CD4-positive, alpha-beta T cell treated with Interferon alpha-2 for 1 hour (primary cell): ENCODE measurements at places on chromosomes 4 and X.

DNA sequence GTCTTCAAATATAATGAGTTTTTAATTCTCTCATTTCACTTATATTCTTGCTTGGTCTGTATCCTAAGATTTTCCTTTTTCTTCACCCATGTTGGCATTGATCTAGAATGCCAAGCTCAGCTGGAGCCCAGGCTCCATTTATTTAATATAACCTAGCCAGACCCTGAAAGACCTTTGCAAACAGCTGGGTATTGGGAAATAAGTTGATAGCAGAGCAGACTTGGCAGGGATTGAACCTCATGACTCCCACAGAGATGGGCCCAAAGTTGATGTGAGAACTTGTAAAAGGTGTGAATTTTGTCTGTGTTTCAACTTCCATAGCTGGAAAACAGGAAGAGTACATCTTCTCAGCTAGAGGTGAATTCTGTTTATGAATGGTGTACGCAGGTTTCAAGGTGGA, 59.5 kb downstream of the SH2D1A start:
- DNase-seq = no peak

DNA sequence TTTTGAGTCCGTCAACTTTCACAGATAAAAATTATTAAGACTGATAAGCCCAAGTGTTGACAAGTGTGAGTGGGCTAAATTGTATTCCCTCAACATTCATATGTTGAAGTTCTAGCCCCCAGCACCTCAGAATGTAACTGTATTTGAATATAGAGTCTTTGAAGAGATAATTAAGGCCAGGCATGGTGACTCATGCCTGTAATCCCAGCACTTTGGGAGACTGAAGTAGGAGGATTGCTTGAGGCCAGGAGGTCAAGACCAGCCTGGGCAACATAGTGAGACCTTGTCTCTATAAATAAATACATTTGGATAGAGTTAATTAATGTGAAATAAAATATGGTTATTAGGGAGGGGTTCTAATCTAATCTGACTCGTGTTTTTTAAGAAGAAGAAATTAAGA, 29.7 kb upstream of the SLC25A4 start:
- no peak for DNase-seq

GRCh38 chr4:165175879-165176278, 31.5 kb upstream of the KLHL2 start:
- no peak for DNase-seq

DNA sequence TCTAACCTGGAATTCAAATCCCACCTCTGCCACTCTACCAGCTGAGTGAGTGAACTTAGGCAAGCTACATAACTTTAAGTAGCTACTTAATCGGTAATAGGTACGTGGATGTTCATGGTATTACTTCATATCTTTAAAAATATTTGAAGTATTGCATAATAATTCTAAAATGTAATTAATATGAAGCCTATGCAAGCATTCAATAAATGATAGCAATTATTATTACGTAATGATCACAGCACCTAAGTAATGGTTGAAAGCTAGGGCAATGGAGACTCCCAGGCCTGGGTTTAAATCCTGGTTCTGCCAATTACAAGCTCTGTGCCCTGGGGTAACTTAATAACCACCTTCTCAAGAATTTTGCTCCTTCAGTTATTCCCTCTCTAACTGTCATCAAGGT, 26.7 kb downstream of the LHFPL1 start:
- DNase-seq = no peak

DNA sequence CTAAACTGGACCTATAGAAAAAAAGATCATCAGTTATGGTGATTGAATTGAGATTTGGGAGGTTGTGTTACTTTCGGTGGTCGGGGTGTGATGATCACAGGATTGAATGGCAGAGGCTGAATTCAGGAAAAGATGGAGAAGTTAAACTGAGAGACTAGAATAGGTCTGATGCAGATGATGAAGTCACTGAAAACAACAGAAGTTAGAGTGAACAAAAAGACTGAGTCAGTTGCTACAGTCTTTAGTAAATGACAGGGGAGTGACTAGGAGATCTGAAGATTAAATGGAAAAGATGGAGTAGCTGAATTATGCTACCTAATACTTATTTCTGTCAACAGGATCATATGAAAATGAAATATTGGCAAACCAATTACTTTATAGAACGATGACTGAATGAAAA, 163.2 kb downstream of the RPA4 start:
- no peak for DNase-seq

- no peak for DNase-seq
These were observed 146.1 kb downstream of the PDHA2 start for GRCh38 chr4:95985791-95986550.

DNA sequence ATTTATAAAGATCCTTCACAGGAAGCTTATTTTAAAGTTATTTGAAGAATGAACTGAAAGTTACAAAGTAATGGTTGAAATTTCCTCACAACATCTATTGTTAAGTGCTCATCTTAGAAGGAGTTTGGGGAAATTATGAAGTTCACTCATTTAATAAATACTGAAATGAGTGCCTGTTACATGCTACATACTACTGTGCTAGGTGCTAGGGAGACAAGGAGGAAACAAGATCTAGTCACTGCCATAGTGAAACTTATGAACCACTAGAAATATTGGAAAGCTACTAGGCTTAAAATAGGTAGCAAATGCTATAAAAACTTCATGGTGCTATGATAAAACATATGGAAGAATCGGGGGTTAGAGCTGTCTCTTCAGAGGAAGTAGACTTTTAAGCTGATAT, 97.1 kb downstream of the JADE1 start:
- DNase-seq = no peak

DNA sequence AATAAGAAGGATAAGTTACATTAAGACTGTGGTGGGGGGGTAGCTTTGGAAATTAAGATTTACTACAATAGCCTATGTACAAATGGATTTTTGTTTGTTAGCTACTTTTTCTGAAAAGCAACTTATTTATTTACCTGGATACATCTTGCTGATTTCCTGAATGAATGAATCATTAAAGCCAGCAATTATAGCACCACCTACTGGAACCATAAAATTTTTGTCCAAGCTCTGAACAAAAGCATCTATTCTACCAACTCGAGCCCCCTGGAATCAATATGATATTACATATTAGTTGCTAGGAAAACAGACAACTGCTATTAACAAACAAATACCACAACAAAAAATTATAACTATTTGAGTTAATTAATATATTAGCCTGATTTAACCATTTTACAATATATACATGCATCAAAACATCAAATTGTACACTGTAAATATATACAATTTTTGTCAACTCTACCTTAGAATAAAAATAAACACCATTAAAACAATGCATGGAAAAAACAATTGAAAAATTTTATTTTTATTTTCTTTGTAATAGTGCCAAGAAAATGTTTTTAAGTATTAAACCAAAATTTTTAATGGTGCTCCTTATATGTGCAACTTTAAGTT, 15.3 kb downstream of the SEPSECS start:
- no peak for DNase-seq

DNA sequence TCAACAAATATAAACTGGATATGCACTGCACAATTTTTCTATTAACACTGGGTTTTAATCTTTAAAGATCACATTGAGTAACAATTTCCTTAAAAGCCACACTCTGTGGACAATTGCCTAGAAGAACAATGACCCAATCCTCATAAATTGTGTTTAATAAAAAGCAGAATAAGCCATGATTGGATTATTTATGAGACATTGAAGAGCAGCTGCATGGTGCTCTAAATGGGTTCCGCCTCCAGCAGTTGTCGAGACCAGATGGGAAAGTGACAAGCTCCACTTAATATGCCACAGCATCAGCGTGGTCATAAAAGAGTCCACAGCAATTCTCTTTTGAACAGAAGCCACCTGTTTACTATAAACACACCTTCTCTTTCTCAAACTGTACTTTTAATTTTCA, 635.2 kb upstream of the FRG1 start:
- no peak for DNase-seq

DNA sequence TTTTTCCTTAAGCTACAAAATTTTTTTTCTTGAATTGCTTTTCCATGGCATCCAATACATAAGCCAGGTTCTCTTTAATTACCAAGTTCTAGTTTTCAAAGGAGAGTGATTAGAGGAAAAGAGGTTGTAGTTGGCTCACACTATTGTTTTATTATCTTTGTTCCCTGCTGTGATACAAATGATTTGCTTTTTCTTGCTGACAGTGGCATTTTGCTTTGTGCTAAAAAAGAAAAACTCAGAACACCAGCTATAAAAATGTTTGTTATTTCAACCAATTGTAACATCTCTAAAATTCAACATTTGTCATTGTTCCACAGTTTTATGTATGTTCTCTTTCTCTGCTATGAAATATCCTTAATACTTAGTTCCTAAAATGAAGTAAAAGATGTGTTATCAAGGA, 1817.2 kb downstream of the STIM2 start:
- no peak for DNase-seq

DNA sequence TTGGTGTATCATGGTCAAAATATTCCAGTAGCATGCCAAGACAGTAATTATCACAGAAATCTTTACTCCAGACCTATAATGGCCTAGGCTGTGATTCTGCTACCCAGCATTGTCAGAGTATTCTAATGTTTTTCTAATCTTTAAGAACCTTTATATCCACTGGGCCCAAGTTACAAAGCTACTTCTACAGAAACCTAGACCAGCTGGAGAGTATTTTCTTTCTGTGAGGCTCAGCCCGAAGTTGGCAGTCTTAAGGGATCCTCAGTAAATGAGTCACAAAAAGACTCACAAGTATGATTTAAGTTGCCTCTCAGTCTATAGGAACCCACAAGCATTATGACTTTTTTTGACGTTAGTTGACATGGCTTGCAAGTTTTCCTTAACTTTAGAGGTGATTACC, 638.5 kb upstream of the FAM241A start:
- no peak for DNase-seq

DNA sequence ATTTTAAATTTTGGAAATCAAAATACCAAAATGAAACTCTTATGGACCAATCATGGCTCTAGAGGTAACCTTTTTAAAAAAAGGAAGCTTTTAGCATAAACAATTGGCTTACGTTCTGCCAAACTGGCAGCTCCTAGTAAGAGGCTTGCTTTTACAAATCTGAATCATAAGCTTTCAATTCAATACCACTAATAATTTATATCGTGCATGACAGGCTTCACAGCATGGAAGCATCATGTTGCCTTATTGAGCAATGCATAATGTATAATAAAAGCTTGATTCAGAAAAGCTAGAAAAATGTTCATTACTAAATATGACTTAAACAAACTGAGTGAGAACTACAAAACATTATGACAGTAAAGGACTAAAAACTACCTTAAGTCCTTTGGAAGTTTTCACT, 280.9 kb downstream of the IQCM start:
- no peak for DNase-seq

DNA sequence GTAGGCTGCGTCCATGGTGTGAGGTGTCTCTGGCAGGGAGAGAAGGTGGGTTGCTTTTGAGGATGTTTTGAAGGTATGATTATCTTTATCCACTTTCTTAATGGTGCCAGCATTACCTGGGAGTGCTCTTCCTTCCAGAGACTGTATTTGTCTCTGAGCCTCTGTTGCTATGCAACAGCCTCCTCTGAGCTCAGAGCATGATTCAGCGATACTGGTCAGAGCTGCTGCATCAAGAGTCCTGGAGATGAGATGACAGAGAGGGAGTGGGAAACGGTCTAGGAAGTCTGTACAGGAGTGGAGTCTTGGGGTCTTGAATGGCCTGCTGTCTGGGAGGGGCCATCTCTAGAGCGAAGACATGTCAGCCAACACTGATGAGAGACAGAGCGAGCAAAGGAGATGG, 104.4 kb upstream of the RAB40AL start:
- no peak for DNase-seq

DNA sequence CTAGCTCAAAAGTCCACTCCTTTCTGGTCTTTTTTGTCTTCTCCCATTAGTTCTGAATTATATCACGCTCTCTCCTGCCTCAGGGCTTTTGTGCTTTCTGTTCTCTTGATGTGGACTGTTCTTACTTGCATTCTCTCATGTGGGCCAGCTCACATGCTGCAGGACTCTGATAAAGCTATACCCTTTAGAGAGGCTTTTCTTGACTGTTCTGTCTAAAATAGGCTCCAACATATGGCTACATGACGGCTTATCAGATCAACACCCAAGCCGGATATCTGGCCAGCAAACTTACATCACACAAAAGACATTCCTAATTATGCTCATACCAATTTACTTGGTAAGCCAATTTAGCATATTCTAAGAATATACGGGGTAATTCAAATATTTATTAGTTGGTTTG, 1494.5 kb downstream of the TECRL start:
- no peak for DNase-seq

DNA sequence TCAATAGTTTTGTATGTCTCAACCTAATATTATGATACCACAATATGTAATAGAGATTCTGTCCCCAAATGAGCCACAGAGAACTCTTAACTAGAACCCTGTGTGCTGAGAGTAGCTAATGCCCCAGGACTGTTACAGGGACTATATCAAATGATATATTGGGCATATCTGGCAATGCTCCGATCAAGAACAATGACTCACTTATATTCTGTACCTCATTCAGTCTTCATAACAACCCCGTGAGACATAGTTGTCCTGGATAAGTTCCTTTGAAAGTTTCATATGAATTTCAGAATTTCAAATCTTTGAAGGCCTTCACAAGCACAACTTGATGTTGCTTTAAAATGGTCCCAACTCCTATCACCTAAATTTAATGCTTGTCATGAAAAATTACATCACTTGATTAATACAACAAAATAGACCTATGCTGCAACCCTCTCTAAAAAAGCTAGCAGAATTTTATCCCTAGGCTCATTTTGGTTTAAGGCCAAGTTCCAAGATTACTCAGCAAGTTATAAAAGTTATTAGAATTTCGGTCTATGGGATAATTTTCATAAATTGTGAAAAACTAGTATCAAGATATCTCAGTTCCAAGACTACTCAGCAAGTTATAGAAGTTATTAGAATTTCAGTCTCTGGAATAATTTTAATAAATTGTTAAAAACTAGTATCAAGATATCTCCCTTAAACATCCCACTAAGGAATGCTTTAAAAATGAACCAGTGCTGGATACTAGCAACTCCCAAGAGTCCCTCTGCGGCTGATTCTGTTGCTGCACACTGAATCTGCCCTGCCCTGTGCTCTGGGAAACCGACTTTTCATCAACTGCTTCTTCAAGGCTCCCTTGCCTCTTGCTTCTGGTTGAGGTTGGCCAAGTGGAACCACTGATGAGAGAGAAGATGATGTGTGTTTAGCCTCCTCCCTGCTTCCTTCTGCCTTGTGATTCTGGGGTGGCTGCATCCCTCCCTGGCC, 6.0 kb upstream of the ANXA3 start:
- DNase-seq = no peak

GRCh38 chrX:12753366-12753765, 37.8 kb upstream of the PRPS2 start:
- DNase-seq = no peak

DNA sequence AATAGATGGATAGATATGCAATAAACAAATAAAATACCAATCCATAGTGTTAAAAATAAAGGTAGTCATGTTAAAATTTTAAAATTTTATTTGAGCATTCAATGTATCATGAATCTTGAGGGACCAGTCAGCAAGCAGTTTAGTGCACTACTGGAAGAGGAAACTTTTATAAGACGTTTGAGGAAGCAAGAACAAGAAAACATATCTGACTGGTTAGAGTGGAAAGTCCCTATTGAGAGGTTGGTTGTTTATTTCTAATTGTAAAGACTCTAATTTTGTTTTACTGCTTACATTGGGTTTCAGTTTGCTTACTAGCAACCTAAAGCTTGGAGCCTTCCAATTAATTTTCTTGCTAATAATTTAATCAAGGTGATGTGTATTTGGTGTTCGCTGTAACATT, 786.2 kb downstream of the RAB28 start:
- DNase-seq = no peak

- DNase-seq = no peak
These were observed 47.3 kb upstream of the GAB1 start for GRCh38 chr4:143289370-143289769.
